GM04503 (cell line): ENCODE measurements at places on chromosomes 13 and 19.
A peak's percentile ranks its signal among the peaks of the same experiment; 100 is the strongest.

DNA sequence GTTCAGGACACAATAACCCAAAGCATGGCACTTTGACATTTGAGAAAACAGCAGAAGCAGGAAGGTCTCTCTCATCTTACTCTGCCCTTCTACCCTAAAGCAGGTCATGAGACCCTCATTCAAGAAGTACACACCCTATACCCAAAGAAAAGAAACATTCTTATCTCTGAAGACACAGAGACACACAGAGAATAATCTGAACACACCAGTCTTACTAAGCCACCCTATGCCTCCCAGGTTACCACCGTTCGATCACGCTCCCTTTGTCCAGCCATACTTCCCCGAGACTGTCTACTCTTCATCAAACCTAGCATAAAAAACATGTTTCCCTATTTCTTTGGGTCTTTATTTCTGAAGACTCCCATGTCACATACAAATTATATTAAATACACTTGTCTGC lies 66.5 kb upstream of the ANKRD10 start:
- DNase-seq = no peak

DNA sequence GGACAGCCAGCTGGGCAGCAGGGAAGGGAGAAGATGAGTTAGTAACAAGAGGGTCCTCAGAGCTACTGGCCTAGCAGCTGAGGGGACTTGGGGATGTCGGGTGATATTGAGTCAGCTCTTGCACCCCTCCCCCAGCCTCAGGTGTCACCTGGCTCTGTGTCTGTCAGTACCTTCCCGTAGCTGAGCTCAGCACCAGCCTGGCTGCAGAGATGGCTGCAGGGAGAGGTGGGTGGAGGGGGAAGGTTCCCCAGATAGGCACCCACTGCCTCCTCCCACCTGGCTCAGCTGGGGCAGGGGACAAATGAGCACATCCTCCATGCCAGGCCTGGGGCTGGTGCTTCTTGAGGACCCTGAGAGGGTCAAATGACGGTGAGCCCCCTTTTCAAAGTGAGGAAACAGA lies 6.8 kb upstream of the KPTN start:
- no peak for DNase-seq

- peak; percentile 35 for DNase-seq
These were observed 6.2 kb downstream of the MYO1F start for GRCh38 chr19:8571006-8571411.

DNA sequence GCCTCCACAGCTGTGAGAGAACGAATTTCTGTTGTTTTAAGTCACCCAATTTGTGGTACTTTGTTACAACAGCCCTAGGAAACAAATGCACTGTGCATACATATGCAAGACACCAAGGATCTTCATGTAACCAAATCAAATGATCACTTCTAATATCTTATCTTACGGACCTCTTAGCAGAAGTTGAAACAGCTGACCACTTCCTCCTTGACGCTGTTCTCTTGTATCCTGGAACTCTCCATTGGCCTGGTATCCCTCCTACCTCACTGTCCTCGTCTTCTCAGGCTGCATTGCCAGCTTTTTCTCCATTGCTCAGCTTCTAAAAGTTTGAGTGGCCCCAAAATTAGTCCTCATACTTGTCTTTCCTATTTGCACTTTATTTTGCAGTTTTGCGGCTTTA lies 200.4 kb downstream of the DLEU7 start:
- DNase-seq = no peak

DNA sequence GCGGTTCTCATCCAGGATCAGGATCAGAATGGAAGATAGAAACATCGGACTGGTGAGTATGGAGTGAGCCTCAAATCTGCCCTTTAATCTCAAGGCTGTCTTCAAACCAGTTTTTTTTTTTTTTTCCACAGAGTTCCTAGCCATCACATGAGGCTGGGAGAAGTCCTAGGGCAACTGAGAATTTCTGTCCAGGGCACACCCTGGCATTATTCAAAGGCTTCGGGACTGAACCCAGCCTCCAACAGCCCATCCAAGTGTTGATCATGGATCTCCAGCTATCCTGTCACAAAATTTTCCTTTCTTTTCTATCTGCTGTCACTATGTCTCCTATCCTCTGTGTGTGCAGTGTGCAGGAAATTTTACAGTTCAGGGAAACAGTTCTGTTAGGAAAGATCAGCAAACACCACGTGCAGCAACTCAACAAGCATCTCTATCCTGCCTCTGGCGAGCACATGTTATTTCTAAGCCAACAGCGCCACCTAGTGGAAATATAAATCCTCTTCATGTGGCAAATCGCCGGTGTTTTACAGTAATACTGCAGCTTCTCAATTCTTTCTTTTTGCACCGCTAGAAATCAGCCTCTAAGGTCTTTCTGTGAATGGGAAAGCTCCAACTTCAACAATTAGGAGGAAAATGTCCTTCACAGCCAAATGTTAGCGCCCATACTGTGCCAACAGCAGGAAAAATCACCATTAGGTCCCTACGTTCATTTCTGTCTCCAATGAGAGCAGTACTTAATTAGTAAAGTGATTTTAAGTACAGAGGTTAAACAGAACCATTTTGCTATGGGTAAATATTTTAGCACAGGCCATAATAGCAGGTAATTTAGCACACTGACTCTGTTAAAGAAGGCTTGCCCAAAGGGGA lies 21.4 kb upstream of the ZNF181 start:
- DNase-seq = peak; percentile 15

- DNase-seq = no peak
These were observed 12.3 kb downstream of the KCNN4 start for GRCh38 chr19:43768273-43769050.

DNA sequence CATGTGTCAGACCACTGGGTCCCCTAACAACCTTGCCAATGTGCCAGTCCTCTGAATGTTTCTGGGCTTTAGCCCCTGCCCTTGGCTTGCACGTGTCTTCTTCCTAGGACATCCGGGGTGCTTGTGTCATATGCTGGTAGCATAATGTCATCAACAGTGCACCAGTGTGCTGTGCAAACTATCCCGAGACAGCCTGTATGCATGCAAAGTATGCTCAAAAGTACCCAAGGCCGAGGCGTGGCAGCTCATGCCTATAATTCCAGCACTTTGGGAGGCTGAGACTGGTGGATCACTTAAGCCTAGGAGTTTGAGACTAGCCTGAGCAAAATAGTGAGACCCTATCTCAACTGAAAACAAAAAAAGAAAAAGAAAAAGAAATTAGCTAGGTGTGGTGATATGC lies 20.8 kb upstream of the C19orf12 start:
- no peak for DNase-seq

GRCh38 chr19:53870485-53870844 lies 2.8 kb downstream of the MYADM start:
- DNase-seq = no peak

- no peak for DNase-seq
These were observed 156.2 kb downstream of the SIPA1L3 start for GRCh38 chr19:38062959-38063761.

GRCh38 chr13:104086210-104086609 lies 1020.0 kb upstream of the SLC10A2 start:
- no peak for DNase-seq

DNA sequence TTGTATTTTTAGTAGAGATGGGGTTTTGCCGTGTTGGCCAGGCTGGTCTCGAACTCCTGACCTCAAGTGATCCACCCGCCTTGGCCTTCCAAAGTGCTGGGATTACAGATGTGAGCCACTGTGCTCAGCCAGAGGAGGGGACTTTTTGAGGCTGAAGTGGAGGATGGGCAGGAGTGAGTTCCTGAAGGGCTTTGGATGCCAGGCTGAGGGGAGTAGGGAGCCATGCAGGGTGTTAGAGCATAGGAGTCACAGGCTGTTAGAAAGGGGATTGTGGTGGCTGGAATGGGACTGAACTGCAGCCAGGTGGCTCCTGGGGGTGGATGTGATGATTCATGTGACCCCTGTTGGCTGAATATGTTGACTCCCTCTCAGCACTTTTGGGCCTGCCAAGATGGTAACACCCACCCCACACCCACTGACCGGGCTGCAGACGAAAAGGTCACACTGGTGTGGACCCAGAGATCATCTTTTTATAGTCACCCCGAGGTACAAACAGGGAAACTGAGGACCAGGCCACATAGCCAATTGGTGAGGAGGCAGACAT lies 11.2 kb downstream of the CYP4F22 start:
- no peak for DNase-seq

- no peak for DNase-seq
These were observed 27.2 kb downstream of the CNMD start for GRCh38 chr13:52712385-52712784.

DNA sequence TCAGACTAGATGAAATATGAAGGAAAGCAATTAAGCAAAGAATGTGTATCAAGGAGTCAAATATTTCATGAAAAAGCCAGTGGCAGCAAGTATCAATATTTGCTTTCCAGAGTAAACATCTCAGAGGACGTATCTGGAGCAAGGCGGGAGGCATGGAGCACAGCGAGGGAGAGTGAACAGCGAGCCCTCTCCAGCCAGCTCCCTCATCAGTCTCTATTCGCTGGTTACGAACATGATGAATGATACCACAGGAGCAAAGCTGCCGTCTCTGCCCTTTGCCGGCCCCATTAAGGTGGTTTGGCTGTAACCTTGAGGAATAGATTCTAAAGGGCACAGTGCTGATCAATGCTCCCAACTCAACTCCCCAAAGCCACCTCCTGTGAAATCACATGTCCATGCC lies 95.8 kb downstream of the CCNA1 start:
- no peak for DNase-seq

GRCh38 chr19:10226021-10226375 lies 5.1 kb downstream of the S1PR2 start:
- no peak for DNase-seq

DNA sequence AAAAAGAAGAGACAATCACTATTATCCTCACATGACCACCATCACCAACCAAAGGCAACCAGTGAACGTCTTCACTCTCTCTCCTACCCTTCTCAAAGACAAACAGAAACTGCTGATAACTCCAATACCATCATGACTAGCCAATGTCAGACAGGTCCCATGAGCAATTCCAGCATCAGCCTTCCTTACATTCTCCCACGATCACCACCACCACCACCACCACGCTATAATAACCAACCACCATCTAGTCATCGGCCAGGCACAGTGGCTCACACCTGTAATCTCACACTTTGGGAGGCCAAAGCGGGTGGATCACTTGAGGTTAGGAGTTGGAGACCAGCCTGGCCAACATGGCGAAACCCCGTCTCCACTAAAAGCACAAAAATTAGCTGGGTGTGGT lies 3.9 kb downstream of the MYO1F start:
- DNase-seq = no peak

- DNase-seq = no peak
These were observed 2.0 kb downstream of the ERVV-1 start for GRCh38 chr19:53015730-53016129.

GRCh38 chr19:48836089-48837017 lies at the start of gene HSD17B14:
Gene HSD17B14 (minus strand): TSS chr19:48836491. CDS start chr19:48836411, 80 bp downstream.
- DNase-seq = no peak

GRCh38 chr19:13959962-13960862 lies 7.9 kb downstream of the DCAF15 start:
- no peak for DNase-seq

DNA sequence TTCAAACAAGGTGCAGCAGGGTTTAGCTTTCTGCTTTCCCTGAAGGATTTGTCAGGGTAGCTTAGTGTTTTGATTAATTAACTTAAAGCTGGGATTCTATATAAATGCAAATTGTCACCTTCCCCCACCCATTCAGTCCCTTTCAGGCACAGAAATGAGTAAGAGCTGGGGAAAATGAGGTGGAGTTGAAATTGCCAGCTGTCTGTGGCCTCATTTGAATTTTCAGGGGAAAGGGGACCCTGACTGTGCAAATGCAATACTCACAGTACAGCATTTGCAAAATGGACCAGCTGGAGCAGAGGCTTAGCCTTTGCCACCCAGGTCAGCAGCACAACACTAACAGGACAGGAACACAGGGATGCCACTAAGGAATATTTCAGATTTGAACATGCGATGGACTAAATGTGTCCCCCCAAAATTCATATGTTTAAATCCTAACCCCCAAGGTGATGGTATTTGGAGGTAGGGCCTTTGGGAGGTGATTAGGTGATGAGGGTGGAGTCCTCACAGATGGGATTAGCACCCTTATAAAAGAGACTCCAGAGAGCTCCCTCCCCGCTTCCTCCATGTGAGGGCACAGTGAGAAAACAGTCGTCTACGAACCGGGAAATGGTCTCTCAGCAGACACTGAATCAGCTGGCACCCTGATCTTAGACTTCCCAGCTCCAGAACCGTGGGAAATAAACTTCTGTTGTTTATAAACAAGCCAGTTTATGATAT lies 59.5 kb upstream of the CYSLTR2 start:
- DNase-seq = no peak
